Stimulated activated memory B cell treated with anti-CD40 and anti-IgM and Interleukin-4, amounts not matched to agents 10 μg/mL and 1 μg/mL and 100 μg/mL, for 72 hours (primary cell): ENCODE measurements at places on chromosomes 5 and 9.

- no peak for ATAC-seq
Measured at GRCh38 chr9:75624998-75625397, 265.5 kb upstream of the PCSK5 start.

- no peak for ATAC-seq
Measured at GRCh38 chr5:10768328-10768899, 7.4 kb upstream of the DAP start.

DNA sequence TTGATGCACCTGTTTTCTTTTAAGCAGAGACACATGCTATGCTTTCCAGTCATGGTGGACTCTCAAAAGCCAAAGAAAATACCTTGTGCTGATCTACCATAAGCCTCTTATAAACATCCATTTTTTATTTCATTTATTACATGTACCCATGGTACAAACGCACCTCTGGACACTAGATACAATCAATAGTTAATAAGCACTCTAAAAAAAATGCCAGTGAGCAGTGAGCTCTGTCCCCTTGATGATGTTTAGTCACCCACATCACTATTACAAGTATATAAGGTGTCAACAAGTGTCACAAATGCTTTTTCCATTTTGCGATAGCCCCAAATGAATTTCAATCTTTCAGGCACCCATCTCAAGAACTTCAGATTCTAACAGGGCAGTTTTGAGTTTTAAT lies 5.9 kb downstream of the KLF4 start:
- ATAC-seq: no peak

DNA sequence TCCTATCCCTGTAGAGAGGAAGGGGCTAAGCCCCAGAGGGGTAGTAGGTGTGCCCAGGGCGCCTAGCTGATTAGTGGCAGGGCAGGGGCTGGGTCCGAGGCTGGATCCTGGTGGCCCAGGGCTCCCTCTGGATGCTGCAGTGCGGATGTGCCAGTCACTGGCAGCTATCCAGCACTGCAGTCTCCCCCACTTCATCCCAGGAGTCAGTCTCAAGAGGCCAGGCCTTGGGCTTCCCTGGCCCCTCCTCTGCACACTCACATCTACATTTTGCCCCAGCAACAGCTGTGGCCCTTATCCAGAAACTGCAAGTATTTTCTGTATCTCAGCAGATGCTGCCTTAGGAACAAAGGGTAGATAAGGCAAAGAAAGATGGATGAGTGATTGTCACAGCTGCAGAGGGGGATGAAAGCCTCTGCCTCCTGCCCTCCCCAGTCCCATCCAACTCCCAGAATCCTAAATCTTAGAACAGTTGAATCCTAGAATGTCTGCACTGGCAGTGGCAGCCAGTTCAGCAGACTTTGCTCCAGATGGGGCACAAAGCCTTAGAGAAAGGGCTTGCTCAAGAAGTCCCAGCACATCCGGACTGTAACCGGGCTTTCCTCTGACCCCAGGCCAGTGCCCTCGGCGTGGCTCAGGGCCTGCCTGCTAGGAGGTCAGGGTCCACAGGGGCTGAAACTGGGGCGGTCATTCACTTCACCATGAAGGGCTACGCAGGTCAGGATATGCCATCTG lies 1.6 kb downstream of the ANXA6 start:
- ATAC-seq: peak; percentile 1

DNA sequence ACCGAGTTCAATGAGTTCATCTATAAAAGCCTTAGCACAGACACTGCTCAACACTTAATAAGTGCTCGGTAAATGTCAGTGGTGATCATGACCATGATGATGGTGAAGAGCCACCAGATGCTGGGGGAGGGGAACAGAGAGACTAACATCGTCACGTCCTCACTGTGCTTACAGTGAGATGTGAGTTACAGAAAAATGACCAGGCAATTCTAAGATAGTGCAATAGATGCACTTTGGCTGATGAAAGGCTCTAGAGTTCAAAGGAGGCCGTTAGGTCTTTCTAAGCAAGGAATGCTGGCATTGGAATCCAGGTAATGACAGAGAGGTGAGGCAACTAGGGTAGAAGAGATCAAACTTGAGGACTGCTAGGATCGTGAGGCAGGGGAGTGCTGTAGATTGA lies 36.7 kb downstream of the ARL15 start:
- ATAC-seq: no peak

DNA sequence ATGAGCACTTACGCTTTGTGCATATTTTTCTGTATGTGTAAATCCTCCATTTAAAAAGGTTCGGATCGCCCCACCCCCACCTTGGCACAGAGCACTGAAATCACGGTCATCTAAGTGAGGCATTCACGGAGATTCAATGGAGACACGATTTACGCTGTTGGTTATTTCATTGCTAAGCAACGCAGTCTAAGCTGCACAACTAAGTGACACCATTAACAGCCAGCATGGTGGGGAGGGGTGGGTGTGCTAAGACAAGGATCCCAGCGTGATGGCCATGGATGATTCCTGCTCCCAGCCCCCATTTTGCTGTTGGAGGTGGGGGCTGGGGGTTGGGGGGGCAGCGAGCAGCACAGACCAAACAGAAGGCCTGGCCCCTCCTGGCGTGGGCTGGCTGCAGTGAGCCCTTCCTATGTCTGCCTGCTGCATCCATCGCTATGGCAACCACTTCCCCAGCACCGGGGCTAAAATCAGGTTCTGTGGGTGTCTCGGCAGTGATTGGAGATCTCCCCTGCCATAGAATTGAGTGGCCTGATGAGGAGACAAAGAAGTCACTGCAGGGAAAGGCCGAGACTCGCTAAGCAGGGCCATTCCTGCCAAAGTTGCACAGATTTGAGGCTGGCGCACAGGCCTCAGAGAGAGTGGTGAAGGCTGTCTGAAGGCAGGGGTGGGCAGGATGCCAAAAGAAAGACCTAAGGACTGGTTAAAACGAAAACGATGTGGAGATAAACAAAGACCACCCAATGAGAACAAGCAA lies 14.3 kb upstream of the MARCHF6 start:
- ATAC-seq: no peak

DNA sequence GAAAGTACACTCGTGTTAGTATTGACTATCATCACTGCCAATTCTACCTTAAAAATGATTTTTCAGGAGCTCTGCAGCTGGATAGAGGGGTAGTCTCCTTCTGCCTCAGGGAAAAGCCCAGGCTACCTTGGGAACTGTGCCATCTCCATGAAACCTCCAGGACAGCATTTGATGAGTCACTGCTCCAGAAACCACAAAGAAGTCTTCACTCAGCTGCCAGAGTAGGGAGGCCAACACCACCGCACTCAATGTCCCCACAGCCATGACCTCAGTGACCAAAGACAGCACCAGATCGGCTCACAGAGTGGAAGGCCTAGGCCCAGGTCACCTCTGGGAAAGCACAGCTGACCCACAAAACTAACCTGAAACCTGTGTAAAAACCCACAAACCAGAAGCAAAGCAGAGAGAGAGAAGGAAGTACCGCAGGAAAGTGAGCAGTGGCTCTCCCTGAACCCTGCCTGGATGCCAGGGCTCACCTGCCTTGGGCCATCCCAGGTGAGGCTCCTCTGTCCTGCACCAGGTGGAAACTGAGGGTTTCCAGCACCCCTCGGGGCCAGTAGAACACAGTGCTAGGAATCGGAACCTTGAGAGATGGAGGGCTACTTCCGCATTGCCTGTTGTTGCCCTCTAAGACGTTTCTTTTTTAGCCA lies 30.0 kb downstream of the S1PR3 start:
- no peak for ATAC-seq

DNA sequence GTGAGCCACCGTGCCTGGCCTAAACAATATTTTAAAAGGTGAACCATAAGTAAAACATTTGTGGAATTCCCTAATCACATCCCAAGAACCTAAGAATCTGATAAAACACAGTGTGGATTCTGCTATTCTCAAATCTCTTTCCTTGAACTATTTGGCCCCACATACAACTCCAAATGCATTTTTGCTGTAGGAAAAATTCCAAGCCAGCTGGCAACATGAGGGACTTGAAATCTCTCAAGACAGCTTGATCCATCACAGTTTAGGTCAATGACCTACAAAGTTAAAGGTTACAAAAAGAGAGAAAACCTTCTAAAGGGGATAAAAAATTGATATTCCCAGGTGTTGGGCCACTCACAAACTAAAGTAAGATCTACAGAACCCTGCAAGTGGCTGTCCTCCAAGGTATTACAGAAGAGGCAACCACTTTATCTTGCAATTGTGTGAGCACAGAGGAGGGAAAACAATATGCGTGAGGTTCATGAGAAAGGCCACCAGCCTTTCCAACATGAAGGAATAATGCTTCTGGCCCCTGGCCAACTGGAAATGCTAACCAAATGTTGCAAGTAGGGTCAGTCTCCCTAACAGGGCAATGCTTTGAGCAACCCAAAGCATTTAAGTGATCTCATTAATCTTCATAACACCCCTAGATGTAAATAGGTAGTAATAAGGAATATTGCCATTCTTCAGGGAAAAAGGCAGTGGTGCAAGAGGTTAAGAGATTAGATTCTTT lies 221.4 kb downstream of the SEMA5A start:
- no peak for ATAC-seq

- no peak for ATAC-seq
Measured at GRCh38 chr5:123949807-123950340, 437.9 kb downstream of the CSNK1G3 start.

GRCh38 chr5:53884844-53885243 lies 324.4 kb downstream of the NDUFS4 start:
- ATAC-seq: no peak

DNA sequence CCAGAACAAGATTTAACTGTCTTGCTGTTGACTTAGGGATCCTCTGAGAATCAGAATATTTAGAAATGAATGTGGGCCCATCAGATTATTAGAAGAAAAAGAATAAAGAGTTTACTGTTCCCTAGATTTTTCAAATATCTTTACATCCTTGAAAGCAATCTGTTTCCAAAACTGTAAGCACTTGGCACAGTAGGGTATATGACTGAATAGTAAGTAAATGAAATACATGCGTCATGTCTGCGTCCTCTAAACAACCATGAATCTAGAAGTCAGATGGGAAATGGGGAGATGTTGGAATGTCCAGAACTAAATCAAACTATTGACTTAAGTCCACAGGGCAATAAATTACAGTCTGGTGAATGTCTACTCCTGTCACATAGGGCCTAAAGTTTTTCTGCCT lies 26.1 kb downstream of the TTC23L start:
- no peak for ATAC-seq

- ATAC-seq: no peak
Measured at GRCh38 chr9:127976498-127976897, 4.3 kb downstream of the EEIG1 start.

DNA sequence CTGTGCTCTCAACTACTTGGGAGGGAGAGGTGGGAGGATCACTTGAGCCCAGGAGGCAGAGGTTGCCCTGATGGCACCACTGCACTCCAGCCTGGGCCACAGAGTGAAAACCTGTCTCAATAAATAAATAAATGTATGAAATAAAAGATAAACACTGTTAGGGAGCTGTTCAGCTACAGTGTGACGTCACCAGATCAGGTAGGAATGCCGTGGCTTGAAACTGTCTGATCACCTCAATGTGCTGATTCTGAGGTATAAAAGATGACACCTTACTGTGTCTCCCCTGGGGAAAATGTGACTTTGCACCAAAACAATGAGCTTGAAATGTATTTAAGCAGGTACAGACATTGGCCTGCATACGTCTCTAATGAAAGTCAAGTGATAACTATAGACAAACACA lies 133.3 kb downstream of the ADAMTS16 start:
- ATAC-seq: no peak

DNA sequence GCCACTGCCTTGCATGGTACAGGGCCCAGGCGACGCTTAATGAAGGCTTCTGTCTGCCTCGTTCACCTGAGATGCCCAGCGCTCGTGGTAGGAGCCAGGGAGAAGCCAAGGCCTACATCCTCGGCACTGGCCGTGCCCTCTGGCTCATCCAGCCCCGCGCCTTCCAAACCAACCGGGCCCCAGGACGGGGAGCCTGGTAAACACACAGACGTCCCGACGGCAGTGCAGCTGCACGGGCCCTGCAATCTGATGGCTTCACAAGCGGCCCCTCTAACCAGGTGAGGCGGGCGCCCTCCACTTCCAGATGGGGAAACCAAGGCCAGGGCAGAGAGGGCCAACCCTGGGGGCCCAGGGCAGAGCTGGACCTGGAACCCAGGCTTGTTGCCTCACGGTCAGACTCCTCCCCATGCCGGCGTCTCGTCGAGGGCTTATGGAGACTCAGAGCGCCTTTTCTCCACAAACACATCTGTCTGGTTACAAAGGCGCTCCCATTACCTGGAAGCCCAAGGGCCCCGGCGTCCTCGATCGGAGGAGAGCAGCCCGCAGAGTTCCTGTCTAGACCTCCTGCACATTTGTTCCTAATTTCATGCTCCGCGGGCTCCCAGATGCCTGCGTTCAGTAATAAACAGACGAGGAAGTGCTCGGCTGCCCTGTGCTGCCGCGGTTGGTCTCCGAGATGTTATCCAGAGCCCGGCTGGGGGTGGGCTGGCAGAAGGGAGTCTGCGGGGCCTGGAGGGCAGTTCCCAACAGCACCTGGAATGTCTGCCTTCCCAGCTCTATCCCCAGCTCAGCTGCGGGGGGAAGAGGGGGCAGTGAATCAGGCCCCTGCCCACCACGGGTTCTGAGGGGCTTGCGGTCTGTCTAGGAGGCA lies 23.5 kb downstream of the FAM163B start:
- no peak for ATAC-seq

DNA sequence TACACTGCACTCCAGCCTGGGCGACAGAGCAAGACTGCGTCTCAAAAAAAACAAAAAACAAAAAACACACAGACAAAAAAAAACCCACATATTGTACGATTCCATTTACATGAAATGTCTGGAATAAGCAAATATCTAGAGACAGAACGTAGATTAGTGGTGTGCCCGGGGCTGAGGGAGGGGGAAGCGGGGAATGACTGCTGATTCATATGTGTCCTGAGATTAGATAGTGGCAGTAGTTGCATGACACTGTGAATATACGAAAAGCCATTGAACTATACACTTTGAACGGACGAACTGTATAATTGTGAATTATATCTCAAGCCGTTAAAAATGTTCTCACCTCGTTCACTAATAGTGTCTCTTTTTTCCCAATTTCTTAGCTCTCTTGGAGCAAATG lies 23.9 kb downstream of the FGF1 start:
- ATAC-seq: no peak

GRCh38 chr9:3912280-3912679 lies 386.5 kb upstream of the RFX3 start:
- ATAC-seq: no peak

GRCh38 chr9:21961569-21961968 lies 32.6 kb downstream of the CDKN2A start:
- no peak for ATAC-seq

DNA sequence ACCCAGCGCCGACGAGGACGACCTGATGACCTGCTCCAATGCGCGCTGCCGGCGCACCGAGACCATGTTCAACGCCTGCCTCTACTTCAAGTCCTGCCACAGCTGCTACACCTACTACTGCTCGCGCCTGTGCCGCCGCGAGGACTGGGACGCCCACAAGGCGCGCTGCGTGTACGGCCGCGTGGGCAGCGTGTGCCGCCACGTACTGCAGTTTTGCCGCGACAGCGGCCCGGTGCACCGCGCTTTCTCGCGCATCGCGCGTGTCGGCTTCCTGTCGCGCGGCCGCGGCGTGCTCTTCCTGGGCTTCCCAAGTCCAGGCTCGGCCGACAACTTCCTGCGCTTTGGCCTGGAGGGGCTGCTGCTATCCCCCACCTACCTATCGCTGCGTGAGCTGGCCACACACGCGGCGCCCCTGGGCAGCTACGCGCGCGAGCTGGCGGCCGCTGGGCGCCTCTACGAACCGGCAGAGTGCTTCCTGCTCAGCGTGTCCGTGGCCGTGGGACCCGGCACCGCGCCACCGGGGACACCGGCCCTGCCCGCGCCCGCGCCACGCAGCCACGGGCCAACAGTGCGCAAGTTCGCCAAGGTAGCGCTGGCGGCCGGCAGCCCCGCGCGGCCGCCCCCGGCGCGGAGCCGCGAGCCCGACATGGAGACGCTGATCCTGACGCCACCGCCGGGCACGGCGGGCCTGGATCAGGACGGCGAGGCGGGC lies 2.7 kb upstream of the PHPT1 start:
- ATAC-seq: no peak
